ENCODE measurements at places on chromosomes 13 and 19. TPM values are rescaled to one million over a fixed set of nuclear protein-coding genes. Genes with fewer than 3 reads are reported as not detected.

The SHISA7 gene
- not detected for total RNA-seq

The KRTDAP gene
- not detected for total RNA-seq

The CRTC1 gene
- total RNA-seq, result 7.1 TPM

The CRX gene
- not detected for total RNA-seq

The KCNN1 gene
- total RNA-seq, result not detected

GRCh38 chr19:51565583-51565982 lies 5.5 kb upstream of the ZNF175 start:
- DNase-seq, result no peak

DNA sequence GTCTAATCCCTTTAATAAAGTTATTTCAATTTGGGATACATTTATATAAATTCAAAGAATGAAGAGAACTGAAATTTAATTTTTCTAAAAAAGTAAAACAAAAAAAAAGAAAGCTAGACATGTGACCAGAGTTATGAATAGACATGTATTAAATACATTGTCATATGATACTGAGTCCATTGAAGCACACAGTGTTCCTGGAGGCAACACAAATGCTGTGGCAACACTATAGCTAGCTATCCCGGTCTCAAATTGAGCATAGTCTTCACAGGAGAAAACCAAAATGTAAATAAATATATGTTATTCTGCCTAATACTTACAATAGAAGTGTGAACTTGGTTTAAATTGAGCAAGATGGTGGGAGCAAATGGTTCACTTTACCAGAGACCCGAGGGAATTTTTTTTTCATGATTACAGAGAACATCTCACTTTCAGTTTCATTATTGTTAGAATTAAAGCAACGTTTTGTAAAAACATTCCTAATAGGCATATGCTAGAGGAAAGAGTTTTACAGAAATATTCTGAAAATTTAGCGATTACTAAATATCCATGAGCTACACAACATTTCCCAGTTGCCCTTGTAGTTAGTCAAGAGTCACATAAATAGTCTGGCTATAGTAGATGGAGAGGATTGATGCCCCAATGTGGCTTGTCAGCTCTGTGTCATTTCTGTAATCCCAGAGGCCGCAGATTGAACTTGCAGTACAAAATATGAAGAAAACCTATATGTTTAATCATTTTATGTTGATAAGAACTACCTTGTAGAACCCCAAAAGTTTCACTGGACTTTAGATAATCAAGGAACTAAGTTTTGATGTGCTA lies 775.7 kb upstream of the SPRY2 start:
- DNase-seq, result no peak

DNA sequence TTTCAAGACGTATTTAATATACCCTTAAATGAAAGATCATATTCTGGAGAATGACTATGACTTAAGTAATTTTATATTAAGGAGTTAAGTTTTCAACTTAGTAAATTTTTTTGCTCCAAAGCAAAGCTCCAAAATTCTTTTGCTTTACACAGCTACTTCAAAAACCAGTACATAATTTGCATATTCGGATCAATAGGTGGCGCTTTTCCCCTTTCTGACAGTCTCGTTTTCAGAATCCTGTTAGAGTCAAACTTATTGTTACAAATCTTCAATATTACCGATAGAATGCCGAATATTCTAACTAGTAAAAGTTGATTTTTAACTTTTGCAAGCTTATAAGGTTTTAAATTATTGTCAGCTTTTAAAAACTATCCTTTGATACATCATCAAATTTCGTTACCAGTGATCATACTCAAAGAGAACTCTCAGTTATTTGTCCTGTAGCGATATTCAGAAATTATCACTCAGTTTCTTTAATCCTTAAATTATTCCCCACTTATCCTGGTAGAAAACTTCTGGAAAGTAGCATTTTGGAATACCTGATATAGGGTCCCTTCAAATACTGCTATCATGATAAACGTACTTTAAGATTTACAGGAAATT lies 852.7 kb upstream of the KLHL1 start:
- DNase-seq, result no peak

DNA sequence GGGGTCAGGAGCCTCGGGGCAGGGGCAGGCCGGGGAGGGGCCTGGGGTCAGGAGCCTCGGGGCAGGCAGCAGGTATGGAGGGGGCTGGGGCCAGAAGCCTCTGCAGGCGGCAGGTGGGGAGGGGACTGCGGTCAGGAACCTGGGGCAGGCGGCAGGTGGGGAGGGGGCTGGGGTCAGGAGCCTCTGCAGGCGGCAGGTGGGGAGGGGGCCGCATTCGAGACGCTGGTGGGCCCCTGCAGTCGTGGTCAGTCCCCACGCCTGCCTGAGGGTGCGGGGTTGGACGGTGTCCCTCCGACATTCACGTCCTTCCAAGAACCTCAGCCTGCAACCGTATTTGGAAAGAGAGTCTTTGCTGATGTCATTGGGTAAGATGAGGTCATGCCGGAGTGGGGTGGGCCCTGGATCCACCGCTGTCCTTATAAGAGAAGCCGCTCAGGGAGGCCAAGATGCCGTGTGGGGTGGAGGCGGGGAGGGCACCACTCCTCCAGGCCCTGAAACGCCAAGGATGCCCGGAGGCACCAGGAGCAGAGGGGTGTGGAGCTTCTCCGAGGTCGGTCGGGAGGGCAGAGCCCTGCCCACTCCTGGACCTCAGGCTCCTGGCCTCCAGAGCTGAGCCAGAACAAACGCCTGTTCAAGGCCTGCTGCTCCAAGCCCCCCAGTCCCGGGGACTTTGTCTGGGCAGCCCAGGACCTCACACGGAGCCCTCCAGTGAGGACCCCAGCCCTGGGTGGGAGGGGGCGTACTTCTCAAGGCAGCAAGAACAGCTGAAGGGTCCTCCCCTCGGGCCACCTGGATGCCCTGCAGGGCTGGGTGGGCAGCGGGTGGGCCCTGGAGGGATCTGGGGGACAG lies 30.1 kb downstream of the PIP5K1C start:
- DNase-seq, result no peak

DNA sequence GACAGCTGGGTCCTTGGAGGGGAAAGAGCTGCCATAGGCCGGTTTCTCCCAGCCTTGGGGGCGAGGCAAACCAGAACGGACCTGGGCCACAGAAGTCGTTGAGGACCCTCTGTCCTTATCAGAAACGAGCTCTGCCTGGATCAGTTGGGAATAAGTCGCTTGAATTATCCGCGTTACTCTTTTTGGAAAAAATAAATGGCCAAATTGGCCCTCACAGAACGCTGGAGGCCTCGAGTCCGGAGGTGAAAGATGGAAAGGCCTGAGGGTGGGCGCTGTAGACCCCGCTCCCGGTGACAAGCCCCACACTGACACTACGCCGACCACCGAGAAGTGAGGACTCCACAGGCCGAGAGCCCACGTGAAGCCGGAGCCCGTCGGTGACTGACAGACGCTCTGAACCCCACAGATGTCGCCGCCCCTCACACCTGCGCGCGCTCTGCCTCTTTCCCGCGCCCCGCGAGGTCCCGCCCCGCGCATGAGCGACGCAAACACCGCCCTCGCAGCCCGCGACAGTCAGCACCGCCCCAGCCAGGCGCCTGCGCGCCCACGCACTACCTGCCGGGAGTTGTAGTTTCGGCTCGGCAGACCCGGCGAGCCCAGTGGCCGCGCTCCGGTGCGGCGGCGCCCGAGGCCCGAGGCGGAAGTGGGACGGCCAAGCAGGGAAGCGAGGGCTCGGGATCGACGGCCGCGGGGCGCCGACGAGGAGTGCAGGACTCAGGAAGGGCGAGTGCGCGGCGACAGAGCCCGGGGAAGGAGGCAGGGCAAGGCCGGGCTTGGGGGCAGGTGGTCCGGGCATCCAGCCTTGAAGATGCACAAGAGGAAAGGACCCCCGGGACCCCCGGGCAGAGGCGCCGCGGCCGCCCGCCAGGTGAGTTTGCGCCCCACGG lies at the start of the genes BRME1 and CC2D1A:
Gene BRME1 (minus strand): TSS at position 484 of the 887 bp plus-strand sequence. CDS start 1,225 bp downstream, outside the sequence.
Gene CC2D1A (plus strand): TSS at position 568 of the 887 bp plus-strand sequence. CDS start 241 bp downstream, at position 809.
- peak; percentile 94 for DNase-seq

DNA sequence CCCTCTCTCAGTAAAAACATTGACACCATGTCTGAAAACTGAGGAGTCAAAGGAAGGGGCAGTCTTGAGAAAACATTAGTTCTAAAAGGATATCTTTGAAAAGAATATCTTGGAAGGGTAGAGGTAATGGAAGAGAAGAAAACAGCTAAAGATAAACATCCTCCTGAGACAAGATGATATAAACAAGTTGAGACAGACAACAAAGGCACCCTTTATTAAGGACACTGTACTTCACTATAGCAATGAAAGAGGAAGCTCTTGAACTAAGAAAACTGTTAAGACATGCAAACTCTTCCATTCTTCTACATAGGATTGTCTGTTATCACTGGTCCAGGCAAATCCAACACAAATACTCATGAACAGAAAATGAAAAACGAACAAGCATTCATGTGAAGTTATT lies 46.3 kb downstream of the MTMR6 start:
- DNase-seq, result no peak

- no peak for DNase-seq
Observed at GRCh38 chr13:19573120-19573716, 11.9 kb upstream of the TPTE2 start.

DNA sequence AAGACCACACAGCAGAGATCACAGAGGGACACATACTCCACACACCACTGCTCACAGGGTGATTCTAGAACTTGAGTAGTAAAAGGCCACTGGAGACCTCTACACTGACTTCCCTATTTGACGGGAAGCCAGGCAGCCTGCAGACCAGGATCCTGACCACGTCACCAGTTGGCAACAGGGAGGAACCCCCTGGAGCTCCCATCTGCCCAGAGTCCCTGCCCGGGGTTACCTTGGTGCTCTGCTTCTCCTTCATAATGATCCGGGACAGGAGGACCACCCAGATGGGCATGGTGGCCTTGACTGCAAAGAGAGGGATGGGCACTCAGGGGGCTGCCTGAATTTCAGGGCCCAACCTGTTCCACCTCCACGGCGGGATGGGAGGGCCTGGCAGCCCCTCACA lies 932 bp downstream of the SLC35E1 start:
- no peak for DNase-seq

DNA sequence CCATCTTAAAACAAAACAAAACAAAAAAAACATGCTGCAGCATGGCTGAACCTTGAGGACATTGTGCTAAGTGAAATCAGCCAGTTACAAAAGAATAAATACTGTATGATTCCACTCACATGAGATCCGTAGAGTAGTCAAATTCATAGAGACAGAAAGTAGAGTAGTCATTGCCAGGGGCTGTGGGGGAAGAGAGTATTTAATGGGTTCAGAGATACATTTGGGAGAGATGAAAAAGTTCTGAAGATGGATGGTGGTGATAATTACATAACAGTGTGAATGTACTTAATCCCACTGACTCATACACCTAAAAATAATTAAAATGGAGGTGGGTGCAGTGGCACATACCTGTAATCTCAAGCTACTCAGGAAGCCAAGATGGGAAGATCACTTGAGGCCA lies 72.0 kb upstream of the C1QTNF9 start:
- no peak for DNase-seq

DNA sequence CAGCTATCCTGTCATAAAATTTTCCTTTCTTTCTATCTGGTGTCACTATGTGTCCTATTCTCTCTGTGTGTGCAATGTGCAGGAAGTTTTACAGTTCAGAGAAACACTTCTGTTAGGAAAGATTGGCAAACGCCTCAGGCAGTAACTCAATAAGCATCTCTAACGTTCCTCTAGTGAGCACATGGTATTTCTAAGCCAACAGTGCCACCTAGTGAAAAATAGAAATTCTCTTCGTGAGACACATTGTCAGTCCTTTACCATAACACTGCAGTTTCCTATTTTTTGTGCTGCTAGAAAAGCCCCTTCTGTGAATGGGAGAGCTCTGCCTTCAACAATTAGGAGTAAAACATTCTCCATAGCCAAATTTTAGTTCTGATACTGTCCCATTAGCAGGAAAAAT lies 50.7 kb downstream of the ZNF723 start:
- no peak for DNase-seq

DNA sequence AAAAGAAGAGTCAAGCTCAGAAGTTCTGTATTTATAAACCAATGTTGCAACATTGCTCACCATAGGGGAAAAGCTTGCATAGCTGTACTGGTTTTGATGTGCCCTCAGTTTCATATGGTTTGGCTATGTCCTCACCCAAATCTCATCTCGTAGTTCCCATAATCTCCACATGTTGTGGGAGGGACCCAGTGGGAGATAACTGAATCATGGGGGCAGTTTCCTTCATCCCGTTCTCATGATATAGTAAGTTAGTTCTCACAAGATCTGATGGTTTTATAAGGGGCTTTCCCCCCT lies 73.9 kb downstream of the TNFRSF19 start:
- DNase-seq, result no peak

DNA sequence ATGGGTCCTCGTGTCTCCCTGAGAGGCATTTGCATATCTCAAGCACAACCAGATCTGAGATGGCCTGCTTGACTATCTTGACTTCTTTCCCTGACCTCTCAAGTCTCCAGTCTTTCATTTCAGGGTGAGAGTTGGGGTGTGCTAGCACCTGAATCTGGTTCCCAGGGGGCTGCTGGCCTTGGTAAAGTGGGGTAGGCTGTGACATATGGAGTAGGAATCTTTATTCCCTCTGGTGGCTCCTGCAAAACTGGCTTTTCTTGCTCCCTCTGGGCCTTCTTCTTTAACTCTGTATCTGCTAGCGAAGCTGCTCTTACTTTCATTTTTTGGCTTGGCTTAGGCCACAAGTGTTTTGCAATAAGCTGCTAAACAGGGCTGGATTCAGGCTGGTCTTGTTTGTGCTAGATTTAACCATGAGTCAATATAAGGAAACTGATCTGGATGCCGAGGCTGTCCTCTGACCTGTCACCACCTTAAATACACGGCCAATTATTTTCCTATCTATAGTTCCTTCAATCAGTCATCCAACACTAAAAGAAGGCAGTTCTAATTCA lies 42.3 kb downstream of the ZNF493 start:
- no peak for DNase-seq

GRCh38 chr19:44757057-44757734 lies 8.7 kb downstream of the BCL3 start:
- peak; percentile 85 for DNase-seq

GRCh38 chr19:30881281-30881680 lies 468.0 kb downstream of the TSHZ3 start:
- DNase-seq, result no peak

GRCh38 chr13:96020155-96020575 lies 33.0 kb downstream of the UGGT2 start:
- peak; percentile 72 for DNase-seq

GRCh38 chr13:33722216-33722915 lies 95.6 kb upstream of the RFC3 start:
- no peak for DNase-seq
